Stimulated activated memory B cell treated with anti-CD40 and anti-IgM and Interleukin-4, amounts not matched to agents 10 μg/mL and 1 μg/mL and 100 μg/mL, for 72 hours (primary cell): ENCODE measurements at places on chromosomes 11 and 22.

DNA sequence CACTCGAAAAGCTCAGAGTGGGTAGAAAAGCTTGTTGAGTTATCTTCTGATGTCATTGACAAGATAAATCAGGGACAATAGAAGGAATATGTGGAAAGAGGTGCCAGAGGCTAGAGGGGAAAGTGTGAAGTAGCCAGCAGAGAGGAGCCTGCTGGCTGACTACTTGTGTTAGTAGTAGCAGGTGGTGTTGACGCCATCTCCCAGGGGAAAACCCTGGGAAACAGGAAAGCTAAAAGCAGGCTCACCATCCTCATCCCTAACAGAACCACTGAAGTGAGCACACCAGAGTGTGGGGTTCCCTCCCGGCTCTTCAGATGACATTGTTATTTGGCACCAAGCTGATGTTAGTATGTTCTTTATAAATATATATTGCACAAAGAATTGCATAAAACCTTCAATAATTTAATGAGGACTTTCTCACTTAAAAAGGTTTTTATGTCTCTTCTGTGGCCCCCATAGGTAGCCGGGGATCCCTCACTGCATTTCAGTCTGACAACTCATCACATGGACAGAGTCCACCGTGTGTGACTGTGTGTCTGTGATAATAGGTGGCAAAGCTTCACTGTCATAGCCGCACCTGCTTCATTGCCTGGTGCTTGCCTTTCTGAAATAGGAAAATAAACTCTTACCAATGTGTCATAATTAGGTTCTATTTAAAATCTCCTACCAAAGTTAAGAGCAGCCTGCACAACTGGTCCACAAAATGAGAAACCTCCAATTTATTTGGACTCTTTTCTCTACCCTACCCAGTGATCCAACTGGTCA lies 63.2 kb upstream of the TOP3B start:
- H3K4me1 ChIP-seq, result peaks cover 57% of the 10 kb centered on the region
- peak overlapping the region; percentile 28 for H3K27ac ChIP-seq
- no peaks in the 10 kb centered on the region for H3K36me3 ChIP-seq
- peak overlapping the region; percentile 61 for H3K4me3 ChIP-seq

GRCh38 chr11:131811383-131811782 lies 441.0 kb downstream of the NTM start:
- H3K27ac ChIP-seq, result no peak overlapping the region
- no peaks in the 10 kb centered on the region for H3K36me3 ChIP-seq
- H3K4me3 ChIP-seq, result no peak overlapping the region
- H3K27me3 ChIP-seq, result no peaks in the 10 kb centered on the region
- ATAC-seq, result no peak
- H3K4me1 ChIP-seq, result no peaks in the 10 kb centered on the region

DNA sequence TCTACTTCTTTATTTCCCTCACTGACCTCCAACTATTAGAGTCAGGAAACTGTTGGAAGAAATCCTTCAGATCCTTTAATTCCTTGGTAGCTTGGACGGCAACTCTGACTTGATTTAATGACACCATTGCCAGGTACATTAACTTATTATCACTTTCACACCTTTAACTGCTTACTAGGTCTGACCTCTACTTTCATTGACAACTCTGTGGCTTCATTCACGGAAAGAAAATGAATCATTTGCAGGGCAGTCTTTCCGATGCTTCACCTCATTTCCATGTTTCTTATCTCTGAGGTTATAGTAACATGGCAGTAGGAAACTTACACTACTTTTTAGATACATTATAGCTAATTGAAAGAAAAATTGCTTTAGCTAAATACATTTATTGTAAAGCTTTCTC lies 82.6 kb upstream of the PDGFD start:
- ATAC-seq, result no peak
- no peaks in the 10 kb centered on the region for H3K4me1 ChIP-seq

GRCh38 chr11:61999141-61999975 lies 31.9 kb upstream of the FTH1 start:
- no peak overlapping the region for H3K4me3 ChIP-seq
- H3K4me1 ChIP-seq, result no peaks in the 10 kb centered on the region
- no peak for ATAC-seq
- peaks cover 24% of the 10 kb centered on the region for H3K36me3 ChIP-seq

DNA sequence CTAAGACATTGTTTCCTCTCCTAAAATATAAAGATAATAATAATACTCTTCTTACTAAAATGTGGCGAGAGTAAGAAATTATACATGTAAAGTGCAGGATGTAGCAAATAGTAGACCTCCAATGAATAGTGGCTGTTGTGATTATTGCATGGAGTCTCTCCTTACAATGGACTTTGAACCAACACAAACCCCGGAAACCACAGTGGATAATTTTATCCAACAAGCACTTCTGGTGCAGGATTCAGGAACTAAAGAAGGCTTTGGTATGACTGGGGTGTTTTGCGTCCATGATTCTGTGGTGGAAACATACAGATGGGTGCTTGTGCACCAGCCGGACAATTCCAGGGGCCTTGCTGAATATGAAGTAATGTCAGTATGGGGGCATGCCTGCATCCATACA lies 146.4 kb upstream of the UBASH3B start:
- no peak overlapping the region for H3K27ac ChIP-seq
- H3K36me3 ChIP-seq, result no peaks in the 10 kb centered on the region
- H3K4me1 ChIP-seq, result peaks cover 4% of the 10 kb centered on the region
- no peak for ATAC-seq
- peaks cover 31% of the 10 kb centered on the region for H3K27me3 ChIP-seq
